ENCODE measurements at places on chromosomes 12 and 14.

DNA sequence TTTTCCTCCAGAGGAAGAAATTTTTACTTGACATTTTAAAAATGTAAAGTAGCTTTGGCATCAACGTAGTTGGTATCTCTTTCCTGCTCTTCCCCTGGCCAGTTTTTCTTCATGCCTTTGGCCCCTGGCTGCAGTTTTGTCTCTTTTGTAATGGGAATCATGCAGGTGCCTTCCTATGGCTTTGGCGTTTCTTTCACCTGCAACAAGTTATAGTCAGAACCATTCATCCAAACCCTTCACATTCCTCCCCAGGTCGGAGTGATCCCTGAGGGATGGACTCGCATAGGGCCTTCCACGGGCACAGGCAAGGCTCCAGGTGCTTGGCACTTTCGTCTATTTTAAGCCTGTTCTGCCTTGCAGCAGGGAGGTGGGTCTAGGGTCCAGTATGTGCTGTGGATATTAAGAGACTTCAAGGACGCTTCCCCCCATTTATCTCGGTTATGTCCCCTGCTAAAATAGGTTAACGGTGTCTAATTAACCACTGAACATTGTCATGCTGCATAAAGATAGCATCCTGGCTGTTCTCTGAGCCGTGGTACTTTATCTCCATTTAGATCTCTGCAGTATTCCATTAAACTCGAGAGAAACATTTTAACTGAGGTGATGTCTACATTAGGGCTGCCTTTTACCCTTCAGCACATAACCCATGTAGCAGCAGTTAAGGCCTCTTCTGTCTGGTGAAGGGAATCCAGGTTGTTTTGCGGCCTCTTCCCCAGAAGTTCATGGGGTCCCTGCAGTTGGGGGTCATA, 66.3 kb downstream of the IFT43 start:
- no peak for DNase-seq

- no peak for DNase-seq
These were observed 238.1 kb upstream of the SEL1L start for GRCh38 chr14:81771651-81772275.

DNA sequence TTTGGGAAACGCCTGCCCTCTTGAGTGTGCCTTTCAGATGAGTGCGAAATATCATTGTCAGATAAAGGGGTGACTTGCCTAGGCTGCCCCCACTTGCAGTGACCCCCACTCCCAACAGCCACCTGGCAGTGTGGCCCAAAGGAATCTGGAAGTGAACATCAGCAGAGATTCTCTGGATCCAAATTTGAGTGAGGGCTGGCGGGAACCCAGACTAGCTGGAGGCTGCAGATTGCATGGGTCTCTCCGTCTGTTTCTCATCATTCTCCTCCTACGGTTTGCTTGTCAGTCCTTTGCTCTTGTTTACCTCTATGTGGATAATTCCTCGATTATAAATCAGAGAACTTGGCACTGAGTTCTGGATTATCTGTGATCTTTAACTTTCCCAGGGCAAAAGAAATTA, 280.8 kb downstream of the ZFP36L1 start:
- DNase-seq: no peak

DNA sequence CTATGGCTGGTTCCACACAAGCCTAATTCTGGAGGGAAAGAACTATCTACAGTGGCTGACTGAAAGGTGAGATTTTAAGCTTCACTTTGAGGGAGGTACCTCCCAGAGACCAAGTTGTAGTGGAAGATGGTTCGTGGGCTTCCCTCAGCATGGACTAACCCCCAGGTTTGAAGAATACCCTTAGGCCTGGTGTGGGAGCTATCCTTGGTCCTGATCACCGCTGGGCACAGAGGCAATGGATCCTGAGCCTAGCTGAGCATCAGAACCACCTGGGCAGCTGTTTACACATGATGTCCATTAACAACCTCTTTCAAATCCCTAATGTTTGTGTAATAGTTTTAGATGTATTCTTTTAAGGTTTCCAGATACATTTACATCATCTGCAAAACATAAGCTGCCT, 10.3 kb downstream of the DAO start:
- DNase-seq: no peak

DNA sequence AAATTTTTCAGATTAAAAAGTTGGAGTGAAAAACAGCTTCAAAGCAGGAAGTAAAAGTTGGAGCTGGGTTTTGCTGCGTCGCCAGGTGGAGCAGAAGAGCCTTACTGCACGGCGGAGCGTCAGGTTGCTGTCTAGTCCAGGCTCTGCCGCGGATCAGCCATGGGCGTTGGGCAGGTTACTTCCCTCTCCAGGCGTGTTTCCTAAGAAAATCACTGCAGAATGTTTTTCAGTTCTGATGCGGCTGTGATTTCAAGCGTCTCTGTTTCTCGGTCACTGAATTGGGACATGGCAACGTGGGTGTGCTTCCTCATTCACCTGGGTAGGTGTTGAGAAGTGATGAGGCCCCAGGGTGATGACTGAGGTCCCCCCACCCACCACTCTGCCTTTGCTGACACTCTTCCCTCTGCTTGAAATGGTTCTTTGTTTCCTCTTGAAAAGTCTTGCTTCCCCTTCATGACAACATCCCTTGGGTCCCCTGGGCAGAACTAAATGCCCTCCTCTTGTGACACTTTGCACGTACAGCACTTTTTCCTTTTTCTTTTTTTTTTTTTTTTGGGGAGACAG, 7.6 kb downstream of the EVL start:
- no peak for DNase-seq

GRCh38 chr14:103706551-103707328, 8.5 kb downstream of the XRCC3 start:
- no peak for DNase-seq

GRCh38 chr14:99001241-99001640, 270.8 kb downstream of the BCL11B start:
- DNase-seq: no peak

DNA sequence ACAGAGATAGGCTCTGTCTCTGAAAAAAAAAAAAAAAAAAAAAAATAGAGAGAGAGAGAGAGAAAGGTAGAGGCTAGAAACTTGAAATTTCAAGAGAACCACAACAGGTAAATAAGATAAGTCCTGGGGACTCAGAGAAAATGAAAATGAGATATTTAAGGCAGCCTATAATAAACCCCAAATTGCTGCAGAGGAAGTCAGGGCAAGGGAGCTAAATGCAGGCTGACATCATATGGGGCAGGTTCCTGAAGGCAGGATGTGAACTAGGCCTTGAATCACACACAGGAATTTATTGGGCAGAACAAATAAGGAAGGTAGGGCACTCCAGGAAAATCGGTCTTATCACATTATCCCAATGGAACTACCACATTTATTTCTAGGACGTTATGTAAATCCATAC, 54.9 kb upstream of the NUDT4 start:
- no peak for DNase-seq

- no peak for DNase-seq
These were observed 235.0 kb downstream of the ATP23 start for GRCh38 chr12:58176296-58176869.

DNA sequence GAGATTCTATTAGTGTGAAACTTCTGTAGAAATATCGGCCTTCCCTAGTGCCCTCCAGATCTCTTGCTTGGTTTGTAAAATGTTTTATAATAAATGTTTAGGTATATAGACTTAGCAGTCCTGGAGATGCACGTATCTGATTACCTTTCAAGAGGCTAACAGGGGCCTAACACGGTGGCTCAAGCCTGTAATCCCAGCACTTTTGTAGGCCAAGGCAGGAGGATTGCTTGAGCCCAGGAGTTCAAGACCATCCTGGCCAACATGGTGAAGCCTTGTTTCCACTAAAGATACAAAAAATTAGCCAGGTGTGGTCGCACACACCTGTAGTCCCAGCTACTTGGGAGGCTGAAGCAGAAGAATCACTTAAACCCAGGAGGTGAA, 9.8 kb upstream of the RILPL2 start:
- DNase-seq: no peak

- DNase-seq: no peak
These were observed 10.9 kb downstream of the CTDSP2 start for GRCh38 chr12:57835366-57836288.

- DNase-seq: no peak
These were observed 24.1 kb downstream of the CEP83 start for GRCh38 chr12:94435511-94435927.

DNA sequence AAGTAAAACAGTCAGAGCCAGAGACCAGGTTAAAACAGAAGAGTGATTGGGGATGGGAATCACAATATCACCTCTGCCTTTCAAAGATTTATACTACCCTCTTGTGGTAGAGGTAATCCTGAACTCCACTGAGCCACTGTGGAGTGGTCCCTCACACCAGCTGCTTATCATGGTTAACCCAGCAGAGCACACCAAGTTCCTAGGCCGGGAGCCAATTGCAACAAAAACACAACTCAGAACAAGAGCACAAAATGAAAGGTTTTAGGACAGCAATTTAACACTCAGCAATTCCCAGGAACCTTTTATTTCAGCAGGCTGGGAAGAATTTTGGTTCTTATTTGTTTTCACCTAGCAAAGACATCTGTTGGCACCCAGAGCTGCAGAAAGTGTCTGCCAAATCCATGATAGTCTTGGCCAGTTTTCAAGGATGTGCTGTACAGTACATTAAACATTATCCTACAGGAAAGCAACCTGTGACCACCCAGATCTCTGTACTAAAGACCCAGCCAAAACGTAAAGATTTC, 220.5 kb upstream of the ATXN7L3B start:
- peak; percentile 28 for DNase-seq

GRCh38 chr12:82412246-82412645, 53.9 kb downstream of the METTL25 start:
- no peak for DNase-seq

DNA sequence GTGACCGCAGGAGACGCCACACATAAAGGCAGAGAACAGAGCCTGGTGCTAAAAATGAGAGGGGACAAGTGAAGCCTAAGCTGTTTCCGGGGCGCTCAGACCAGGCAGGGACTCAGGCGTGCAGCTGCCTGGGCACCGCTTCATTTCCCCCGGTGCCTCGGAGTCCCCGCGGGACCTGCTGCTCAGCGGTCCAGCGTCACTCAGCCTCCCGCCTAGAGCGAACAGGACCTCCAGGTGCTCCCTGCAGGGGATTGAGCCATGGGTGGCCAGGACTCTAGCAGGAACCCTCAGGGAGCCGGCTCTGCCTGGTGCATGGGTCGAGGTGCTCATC, 31.0 kb downstream of the CCDC85C start:
- no peak for DNase-seq

- DNase-seq: no peak
These were observed 114.5 kb downstream of the TRAFD1 start for GRCh38 chr12:112239881-112240280.

DNA sequence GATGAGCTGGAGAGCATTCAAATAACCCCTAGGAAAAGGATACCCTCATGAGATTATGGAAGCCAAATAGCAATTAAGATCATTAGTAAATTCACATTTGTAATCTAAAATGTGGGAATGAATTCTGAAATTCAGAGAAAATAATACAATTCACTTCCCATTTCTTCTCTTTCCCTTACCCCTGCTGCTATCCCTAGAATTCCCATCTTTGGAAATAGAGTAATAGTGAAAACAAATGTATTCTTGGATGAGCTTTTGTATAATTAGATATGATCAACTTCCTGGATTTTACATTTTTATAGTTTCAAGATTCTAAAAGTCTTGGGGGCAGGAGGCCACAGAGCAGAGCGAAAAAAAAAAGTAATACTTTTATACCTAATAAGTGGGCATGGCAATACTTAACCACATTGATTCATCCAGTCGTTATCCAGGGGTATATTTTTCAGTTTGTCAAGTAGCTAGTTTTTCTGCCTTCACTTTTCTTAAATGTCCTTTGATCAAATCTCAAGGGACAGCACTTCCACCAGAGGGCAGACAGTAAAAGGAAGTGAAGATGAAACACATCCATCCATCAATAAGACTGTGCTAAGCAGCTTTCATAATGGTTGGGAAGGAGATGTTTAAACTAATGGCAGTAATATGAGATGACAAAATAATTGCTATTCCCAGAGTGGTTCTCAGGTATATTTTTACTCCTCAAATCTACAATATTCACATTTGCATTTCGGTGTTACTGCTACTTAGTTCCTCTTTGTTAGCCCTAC, 401.3 kb downstream of the DIO2 start:
- peak; percentile 28 for DNase-seq
